ENCODE measurements at places on chromosomes 5 and 9. TPM values are rescaled to one million over a fixed set of nuclear protein-coding genes. Genes with fewer than 3 reads are reported as not detected.

GRCh38 chr5:91006713-91007112 lies 376.4 kb downstream of the ARRDC3 start:
- H3K4me1 ChIP-seq = peaks cover 1% of the 10 kb centered on the region
- H3K27me3 ChIP-seq = peaks cover 5% of the 10 kb centered on the region
- H3K27ac ChIP-seq = no peak overlapping the region
- H3K4me3 ChIP-seq = no peak overlapping the region
- no peaks in the 10 kb centered on the region for H3K36me3 ChIP-seq

GRCh38 chr5:73095564-73096238 lies 24.7 kb upstream of the TMEM171 start:
- H3K27me3 ChIP-seq = peaks cover 12% of the 10 kb centered on the region
- H3K4me1 ChIP-seq = no peaks in the 10 kb centered on the region
- DNase-seq = no peak
- no peak overlapping the region for H3K27ac ChIP-seq
- H3K4me3 ChIP-seq = no peak overlapping the region

DNA sequence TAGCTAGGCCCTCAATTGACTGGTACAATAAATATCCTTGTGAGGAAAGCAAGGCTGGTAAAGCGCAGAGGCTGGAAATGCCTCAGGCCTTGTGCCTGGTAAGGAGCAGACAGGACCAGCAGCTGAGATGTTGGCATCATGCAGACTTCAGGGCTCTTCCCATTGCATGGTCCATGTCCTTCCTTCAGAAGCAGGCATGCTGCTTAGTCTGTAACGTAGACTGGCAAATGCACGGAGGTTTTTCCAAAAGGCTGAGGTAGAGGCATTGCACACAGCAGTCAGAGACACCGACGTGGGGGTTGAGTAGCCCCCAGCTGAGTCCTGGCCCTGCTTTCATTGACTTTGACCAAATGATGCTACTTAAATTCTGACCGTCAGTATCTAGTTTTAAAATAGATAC lies 87.1 kb downstream of the ADRB2 start:
- H3K27me3 ChIP-seq = peaks cover 6% of the 10 kb centered on the region
- H3K27ac ChIP-seq = no peak overlapping the region
- DNase-seq = no peak

DNA sequence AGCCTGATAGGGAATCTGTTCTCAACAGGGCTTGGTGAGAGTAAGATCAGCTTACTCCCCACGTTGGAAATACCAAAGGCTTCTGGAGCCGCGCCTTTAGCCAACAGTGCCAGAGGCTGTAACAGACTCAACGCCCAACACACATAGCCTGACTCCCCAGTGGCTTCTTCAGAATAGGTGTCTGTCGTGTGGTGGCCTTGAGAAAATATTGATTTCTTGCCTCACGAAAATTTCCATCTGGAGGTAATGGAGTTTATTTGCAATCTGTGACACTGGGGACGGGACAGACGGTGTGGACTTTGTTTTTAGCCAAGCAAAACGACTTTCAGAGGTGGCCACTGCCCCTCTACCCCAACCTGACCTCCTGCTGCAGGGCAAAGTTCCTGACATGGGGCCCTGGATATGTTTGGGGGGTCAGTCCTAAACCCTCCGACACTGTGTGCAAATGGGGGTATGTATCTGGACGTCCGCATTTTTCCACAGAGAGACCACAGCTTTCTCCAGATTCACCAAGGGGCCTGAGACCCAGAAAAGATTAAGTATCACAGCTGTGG lies 189.3 kb downstream of the CDK5RAP2 start:
- no peak overlapping the region for H3K27ac ChIP-seq
- H3K4me1 ChIP-seq = peaks cover 19% of the 10 kb centered on the region
- H3K27me3 ChIP-seq = no peaks in the 10 kb centered on the region
- H3K36me3 ChIP-seq = peaks cover 43% of the 10 kb centered on the region

GRCh38 chr5:73299665-73300336 lies 126.8 kb downstream of the TMEM174 start:
- H3K36me3 ChIP-seq = peaks cover 2% of the 10 kb centered on the region
- peak overlapping the region; percentile 19 for H3K4me3 ChIP-seq
- peak overlapping the region; percentile 50 for H3K27ac ChIP-seq
- H3K4me1 ChIP-seq = peaks cover 10% of the 10 kb centered on the region

Gene FOXI1
- not detected for total RNA-seq

DNA sequence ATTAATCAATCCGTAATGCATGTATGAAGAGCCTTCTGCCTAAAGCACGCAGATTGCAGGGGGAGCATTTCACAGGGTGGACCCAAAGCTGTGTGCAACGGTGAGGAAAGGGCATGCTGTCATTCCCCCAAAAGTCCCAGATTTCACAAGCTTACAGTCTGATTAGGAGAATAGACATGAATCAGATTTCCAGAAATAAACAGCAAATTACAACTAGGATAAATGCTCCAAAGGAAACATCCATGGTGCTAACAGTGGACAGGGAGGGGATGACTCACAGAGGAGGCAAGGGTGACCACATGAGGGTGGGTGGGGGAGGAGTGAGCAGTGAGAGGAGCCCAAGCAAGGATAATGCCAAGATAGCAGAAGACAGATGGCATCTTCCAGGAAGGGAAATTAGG lies 258.4 kb upstream of the TAS2R1 start:
- H3K4me1 ChIP-seq = no peaks in the 10 kb centered on the region
- H3K36me3 ChIP-seq = no peaks in the 10 kb centered on the region
- H3K27ac ChIP-seq = no peak overlapping the region

Gene HAVCR2
- 34.7 TPM for total RNA-seq

Gene SH2D3C
- 67.9 TPM for total RNA-seq

Gene WASHC1
- total RNA-seq = 13.7 TPM

Gene GABRA1
- not detected for total RNA-seq

DNA sequence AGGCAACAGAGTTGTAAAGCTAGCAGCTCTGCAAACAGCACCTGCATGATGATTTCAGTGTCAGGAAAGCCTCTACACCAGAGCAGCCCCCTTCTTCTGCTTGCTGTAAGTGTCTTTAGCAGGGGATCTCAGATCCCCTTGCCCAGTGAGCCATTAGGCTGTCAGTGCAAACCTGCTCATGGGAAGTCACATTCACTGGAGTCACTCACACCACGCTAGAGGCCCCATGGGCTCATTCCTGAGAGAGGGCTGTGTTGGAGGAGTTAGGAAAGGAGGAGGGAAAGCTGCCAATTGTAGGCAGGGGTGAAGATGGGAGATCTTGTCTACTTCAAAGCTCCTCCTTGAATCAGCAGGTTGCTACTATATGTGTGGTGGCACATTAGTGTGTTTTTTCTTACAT lies 275.2 kb downstream of the SMARCA2 start:
- peaks cover 11% of the 10 kb centered on the region for H3K27me3 ChIP-seq
- H3K4me3 ChIP-seq = no peak overlapping the region
- H3K27ac ChIP-seq = no peak overlapping the region
- H3K4me1 ChIP-seq = no peaks in the 10 kb centered on the region

GRCh38 chr5:7419846-7420245 lies 23.9 kb downstream of the ADCY2 start:
- no peak overlapping the region for H3K4me3 ChIP-seq
- no peaks in the 10 kb centered on the region for H3K36me3 ChIP-seq
- DNase-seq = no peak
- H3K4me1 ChIP-seq = no peaks in the 10 kb centered on the region
- H3K27ac ChIP-seq = no peak overlapping the region

Gene EQTN
- not detected for total RNA-seq

Gene SLC46A2
- total RNA-seq = not detected

DNA sequence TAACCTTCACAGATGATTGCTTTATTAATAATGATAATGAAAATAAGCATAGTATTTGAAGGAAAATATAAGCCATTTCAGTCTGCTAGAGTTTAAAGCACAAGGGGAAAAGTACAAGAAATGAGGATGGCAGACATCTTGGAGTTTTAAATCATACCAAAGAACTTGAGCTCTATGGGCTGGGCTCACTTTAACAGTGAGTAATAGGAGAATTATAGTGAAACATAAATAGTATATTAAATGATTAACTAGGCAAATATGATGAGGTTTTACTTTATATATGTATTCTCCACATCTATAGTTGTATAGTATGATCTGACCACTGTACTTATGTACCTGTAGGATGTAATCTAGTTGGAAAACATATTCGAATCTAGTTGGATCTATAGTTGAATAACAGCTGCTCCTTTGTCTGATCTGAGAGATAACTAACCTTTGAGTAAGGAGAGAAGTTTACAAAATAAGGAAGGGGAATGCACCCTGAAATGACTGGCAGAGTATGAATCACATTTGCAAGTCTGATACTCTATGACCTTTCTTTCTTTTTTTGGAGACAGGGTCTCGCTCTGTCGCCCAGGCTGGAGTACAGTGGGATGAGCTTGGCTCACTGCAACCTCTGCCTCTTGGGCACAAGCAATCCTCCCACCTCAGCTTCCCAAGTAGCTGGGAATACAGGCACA lies 17.6 kb downstream of the MEGF9 start:
- DNase-seq = no peak
- no peak overlapping the region for H3K27ac ChIP-seq
- no peaks in the 10 kb centered on the region for H3K27me3 ChIP-seq
- H3K36me3 ChIP-seq = peaks cover 4% of the 10 kb centered on the region
- H3K4me1 ChIP-seq = peaks cover 27% of the 10 kb centered on the region
- H3K4me3 ChIP-seq = no peak overlapping the region

Gene CKMT2
- total RNA-seq = not detected

Gene TUBB4B
- 382 TPM for total RNA-seq

- H3K36me3 ChIP-seq = no peaks in the 10 kb centered on the region
- H3K27me3 ChIP-seq = peaks cover 8% of the 10 kb centered on the region
- no peak overlapping the region for H3K4me3 ChIP-seq
Observed at GRCh38 chr5:132836852-132837251, 6.4 kb upstream of the SHROOM1 start.

DNA sequence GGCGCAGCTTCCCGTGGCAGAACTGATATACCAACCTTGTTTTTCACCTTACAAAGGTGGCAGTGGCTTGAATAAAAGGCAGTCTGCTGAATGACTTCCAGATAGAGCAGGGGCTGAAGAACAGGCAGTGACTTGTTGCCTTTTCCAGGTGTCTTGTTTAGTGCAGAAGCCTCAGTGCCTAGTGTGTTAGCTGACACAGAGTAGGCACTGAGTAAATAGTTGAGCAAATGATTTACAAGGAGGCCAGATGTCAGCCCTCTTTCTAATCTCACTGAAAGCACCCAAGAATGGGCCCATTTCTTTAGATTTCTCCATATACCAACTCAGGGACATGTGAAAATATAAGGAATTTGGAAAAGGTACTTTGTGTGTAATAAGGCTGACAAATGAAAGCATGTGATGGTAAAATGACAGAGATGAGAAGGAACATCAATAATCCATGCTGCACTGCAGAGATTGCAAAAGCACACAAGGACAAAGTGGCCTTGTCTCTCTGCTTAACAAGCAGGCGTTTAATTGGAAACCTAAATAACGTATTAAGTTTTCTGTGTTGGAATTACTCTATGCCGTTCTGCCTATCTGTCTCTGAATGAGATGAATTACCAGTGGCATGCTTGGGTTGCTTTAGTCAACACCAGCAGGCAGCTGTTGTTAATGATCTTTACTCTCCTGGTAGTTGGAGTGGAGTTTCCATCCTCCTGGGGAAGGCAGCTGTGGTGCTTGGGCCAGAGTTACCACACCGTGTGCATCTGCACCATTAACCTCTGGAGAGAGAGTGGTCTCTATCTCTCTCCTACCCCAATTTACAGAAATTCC lies 360.1 kb upstream of the C9orf72 start:
- no peaks in the 10 kb centered on the region for H3K4me1 ChIP-seq
- DNase-seq = no peak
- H3K4me3 ChIP-seq = no peak overlapping the region
- H3K36me3 ChIP-seq = no peaks in the 10 kb centered on the region
- no peak overlapping the region for H3K27ac ChIP-seq

Gene HAND1
- total RNA-seq = not detected

DNA sequence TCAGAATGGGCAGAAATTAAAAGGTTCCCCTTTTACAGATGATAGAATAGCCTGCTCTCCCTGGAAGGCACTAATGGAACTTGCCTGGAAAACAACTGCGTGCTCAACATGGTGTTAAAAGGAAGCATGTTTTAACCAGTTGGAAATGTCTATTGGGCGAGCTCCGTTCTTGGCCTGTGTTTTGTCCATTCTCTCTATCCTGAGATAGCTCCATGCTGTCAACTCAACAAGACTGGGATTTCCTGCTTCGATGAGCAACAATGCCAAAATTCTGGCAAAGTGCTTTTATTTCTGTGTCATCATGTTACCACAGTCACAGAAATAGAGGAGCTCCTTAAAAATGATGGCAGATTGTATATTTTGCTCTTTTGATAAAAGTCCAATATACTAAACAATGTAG lies 198.3 kb downstream of the PLK2 start:
- H3K36me3 ChIP-seq = no peaks in the 10 kb centered on the region
- H3K27ac ChIP-seq = no peak overlapping the region
- no peak overlapping the region for H3K4me3 ChIP-seq
- DNase-seq = no peak

Gene SPATA31E1
- total RNA-seq = not detected
